Fibroblast of skin of left biceps (primary cell): ENCODE measurements at places on chromosomes 12 and 14.

DNA sequence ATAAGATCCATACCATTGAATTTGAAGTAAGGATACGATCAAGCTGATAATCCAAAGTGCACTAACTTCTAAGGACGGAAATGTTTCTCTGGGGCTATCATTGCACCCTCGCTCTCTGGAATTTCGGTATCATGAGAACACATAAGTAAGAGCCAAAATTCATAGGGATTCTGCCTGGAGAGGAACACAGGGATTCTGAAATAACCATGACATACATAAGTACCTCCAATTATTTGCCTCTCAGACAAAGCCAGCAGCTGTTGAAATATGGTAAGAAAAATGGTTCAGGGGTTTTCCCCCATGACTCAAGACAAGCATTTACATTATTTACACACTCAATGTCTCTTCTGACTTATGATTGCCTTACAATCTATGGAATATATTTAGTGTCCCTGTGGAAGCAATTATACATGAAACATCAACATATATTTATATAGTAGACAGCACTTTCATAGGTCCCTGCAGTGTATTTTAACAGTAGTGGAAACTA lies 1123.6 kb upstream of the SEL1L start:
- no peak for DNase-seq

DNA sequence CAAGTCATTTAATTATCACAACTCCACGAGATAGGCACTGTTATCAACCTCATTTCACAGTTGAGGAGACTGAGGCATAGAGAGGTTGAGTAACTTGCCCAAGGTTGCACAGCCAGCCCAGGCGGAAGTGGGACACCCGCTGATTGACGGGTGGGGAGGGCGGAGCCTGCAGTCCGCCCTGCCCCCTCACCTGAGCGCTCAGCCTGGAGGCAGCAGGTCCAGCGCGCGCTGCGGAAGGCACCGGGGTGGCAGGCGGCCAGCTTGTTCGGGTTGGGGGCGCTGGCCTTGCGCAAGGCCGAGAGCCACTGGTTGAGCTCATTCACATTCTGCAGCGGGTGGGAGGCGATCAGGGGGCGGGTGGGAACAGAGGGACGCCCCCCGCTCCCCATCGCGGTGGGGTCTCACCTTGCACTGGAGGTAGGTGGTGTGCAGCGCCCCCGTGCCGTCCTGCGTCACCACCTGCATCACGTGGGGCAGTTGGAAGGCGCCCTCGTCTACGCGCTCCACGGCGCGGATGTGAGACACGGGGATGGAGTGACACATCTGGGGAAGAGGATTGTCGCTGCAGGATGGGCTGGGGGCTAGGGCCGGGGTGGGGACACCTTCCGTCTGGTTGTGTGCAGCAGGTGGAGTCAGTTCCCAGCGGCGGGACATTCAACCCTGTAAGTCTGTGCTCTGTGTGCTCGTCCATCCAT lies 31.7 kb downstream of the RASAL1 start:
- DNase-seq, result no peak

DNA sequence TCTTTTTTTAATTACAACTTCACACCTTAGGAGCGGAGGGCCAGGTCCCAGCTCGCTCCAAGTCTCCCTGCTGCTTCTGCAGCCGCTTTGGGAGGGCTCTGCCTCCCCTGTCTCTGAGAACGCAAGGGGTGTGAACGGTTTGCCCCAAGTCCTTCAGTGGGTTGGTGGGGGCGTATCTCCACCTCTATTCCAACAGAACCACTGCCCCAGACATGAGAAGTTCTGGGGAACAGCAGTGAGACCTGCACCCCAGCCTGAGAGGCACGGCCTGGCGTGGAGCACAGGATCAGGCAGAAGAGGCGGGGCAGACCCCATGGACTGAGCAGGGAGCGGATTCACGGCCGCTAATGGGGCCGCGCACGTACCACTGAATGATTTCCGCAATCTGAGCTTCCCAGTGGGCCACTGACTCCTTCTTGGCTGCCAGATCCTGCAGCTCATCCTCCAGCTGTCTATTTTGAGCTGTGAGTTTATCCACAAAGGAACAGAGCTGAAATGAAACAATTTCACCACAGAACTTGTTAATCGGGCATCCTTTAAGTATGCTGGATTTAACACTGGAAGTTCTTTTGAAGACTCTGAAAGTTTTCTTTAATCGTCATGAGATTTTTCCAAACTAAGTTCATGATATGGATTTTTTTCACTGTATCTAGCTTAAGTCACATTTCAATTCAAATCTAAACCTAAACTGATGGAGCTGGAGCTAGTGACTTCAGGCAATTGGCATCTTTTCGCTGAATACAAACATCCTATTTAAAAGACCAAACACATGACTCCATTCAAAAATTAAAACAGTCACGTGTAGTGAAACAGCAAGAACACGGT lies 44.4 kb downstream of the AMN start:
- no peak for DNase-seq

GRCh38 chr12:123050331-123050831 lies 69.9 kb downstream of the ARL6IP4 start:
- no peak for DNase-seq

GRCh38 chr12:104976703-104977102 lies 9.4 kb upstream of the NOPCHAP1 start:
- DNase-seq, result no peak

DNA sequence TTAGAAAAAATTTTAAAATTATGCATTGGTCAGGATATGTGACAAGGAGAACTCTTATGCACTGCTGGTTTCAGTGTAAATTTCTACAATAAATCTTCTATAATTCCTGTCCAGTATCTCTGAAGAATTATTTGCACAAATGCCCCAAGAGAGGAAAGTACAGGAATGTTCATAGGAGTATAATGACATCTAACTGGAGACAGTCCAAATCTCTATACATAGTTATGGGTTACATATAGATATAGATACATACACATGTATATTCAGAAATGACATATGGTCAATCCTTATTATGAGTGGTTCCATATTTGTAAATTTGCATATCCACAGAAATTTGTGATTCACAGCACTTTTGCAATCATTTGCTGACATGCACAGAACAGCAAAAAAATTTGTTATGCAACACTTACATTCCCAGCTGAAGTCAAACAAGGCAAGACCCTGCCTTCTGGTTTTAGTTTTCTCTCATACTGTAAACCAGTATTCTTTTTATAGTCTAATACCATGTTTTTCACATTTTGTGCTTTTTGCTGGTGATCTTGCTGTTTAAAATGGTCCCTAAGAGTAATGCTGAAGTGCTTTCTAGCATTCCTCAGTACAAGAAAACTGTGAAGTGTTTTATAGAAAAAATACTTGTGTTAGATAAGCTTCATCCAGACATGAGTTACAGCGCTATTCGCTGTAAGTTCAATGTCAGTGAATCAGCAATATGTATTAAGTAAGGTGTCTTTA lies 103.8 kb downstream of the SLC16A7 start:
- DNase-seq, result peak; percentile 93

- DNase-seq, result peak; percentile 52
Measured at GRCh38 chr12:1115484-1116231, 124.6 kb downstream of the ERC1 start.

GRCh38 chr12:47343684-47344567 lies 264.2 kb upstream of the AMIGO2 start:
- DNase-seq, result no peak

GRCh38 chr14:35827678-35828472 lies 1.7 kb downstream of the BRMS1L start:
- DNase-seq, result no peak

GRCh38 chr14:81632157-81632556 lies 98.5 kb upstream of the SEL1L start:
- no peak for DNase-seq

DNA sequence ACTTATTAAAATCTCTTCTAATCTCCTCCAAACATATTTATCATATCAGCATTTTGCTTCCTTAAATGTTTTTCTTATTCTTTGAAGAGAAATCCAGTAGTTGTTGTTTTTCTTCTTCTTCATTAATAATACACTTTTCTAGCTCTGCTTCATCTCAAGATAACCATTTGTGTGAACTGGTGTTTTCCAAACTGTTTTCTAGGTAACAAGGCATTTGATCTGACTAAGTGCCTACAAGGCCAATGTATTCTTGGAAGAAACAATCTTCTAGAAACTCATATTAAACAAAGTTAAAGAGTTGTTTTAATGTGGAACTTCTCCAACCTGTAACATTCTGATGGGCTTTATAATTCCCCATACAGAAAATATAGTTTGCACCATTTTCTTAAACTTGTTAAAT lies 30.8 kb upstream of the IFNG start:
- DNase-seq, result no peak

DNA sequence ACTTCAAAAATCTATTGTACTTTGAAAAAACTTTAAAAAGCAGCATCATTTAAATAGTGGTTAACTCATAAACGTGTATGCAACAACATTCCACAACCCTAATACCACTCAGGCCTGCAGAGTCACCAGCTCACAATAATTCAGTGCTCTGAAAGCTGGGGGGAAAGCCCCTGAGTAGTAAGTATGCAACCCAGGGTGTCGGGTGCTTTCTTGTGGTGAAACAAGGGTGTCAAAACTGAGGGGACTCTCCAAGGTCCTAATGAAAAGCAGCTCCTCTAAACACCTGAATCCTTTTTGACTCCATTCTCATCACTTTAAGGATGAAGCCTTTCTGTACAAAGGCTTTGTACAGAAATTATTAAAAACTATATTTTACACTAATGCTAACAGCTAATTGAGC lies 33.7 kb downstream of the FGFR1OP2 start:
- no peak for DNase-seq

DNA sequence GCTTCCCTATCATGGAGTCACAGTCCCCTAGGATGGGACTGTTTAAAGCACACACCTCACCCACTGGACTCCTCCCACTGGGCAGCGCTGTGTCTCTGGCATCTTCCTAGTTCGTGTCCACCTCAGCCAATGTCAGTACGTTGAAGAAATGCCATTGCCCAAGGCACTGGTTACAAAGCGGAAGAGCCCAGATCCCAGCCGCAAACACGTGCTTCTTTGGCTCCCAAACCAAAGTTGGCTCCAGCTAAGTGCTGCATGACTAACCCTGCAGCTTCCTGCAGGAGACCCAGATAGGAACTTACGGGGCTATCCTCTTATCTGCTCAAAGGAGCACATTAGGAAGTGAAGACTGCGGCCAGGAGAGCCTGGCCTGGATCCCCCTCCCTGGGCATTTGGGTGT lies 9.3 kb downstream of the SYNE3 start:
- no peak for DNase-seq

- DNase-seq, result no peak
Measured at GRCh38 chr14:25836636-25837035, 761.2 kb downstream of the NOVA1 start.

DNA sequence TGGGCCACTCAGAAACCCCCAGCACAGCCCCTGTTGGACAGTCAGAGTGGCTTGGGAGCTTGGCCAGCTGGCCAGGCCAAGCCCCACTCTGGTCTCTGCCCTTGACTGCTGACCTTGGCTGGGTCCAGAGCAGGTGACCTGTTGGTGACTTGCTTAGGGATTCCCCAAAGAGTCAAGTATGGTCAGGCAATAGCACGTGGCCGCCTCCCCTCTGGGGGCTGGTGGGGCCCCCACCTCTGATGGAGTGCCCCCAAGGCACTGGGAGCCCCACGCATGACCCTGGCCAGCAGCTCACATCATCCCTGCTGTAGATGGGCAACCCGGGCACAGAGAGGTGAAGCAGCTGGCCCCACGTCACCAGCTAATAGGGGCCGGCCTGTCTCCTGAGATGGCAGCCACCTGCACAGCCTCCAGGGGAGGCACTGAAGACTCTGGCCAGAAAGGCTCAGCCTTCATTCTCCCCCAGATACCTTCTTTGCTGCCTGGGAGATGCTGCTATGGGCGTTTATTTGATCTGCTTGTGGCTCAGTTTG lies 1.8 kb downstream of the CCDC197 start:
- no peak for DNase-seq

- no peak for DNase-seq
Measured at GRCh38 chr14:72600551-72601330, 293.2 kb downstream of the DPF3 start.

GRCh38 chr14:95340201-95340697 lies 20.5 kb upstream of the CLMN start:
- DNase-seq, result no peak

DNA sequence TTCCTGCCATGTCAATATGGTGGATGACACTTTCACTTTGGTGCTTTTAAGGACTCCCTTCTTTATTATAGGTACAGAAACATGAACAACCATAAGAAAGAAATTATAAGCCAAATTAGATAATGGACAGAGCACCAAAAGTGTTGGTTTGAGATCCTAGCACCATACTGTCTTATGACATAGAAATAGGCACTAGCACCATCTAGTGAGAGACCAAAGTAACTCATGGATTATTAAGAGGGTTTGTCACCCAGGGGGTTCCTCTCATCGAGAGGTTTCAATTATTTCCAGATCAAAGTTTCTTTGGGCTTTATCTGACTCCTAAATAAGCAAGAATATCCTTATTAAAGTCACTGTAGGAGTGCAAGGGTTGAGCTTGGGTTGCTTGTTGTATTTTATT lies 153.0 kb upstream of the DIO2 start:
- no peak for DNase-seq

DNA sequence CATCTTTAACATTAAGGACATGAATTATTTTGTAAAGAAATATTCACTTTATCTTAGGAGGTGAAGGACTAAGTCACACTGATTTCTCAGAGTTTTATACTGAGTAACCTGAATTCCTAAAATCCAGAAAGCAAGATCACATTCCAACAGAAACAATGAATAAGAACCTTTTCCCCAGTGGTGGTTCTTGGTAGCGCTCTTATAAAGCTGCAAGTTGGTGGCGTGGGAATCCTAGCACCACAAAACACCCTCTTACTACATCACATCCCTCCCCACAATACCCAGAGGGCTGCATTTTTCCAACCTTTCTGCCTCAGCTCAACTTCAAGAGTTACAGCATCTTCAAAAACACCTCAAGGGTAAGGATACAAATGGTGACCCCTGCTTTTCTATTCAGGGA lies 44.0 kb upstream of the SMUG1 start:
- DNase-seq, result peak; percentile 41

DNA sequence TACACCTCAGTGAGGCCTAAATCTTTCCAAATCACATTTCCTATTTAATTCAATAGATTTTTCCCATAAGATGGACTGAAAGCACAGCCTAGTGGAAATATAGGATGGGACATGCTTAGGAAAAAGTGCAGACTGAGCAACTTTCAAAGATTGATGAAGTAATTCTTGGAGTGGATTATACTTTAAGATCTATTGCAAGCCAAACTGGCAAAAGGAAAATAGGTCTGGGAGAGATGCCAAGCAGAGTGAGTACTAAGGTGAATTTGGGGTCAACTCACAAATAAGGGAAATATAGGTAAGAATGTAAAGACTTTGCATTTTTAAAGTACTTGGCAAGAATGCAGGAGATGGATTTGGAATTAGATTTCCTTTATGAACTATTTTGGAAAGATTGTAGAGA lies 170.2 kb upstream of the FOXG1 start:
- DNase-seq, result peak; percentile 62

DNA sequence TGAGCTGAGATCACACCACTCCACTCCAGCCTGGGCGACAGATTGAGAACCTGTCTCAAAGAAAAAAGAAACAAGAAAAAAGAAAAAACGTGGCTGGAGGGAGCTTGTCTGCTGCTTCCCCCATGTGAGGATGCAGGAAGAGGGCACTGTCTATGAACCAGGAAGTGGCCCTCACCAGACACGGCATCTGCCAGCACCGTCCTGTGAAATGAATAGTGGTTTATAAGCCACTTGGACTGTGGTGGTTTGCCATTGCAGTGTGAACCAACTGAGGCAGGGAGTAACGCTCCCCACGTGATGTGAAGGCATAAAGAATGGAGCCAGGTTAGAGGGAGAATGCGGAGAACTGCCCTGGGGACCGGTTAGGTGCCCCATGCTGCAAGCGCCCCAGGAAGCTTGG lies 4.5 kb upstream of the BRF1 start:
- no peak for DNase-seq
